ENCODE measurements at places on chromosomes 13 and 19.

GRCh38 chr13:44887515-44887914, 101.8 kb downstream of the NUFIP1 start:
- DNase-seq: no peak

DNA sequence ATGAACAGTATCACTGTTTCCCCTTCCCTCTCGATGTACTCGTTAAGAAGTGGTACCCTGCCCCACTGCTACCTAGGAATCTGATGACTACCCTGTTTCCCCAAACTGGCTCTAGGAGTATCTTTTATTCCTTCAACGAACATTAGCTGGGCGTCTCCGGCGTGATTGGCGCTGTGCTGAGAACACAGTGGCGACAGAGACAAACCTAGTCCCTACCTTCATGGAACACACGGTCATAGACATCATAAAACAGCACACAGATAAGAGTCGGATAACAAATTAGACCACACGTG, 730 bp downstream of the SYMPK start:
- no peak for DNase-seq

- DNase-seq: no peak
Measured at GRCh38 chr13:25910991-25911419, 140.8 kb downstream of the SHISA2 start.

- no peak for DNase-seq
Measured at GRCh38 chr19:20558011-20558410, 7.6 kb downstream of the ZNF737 start.

DNA sequence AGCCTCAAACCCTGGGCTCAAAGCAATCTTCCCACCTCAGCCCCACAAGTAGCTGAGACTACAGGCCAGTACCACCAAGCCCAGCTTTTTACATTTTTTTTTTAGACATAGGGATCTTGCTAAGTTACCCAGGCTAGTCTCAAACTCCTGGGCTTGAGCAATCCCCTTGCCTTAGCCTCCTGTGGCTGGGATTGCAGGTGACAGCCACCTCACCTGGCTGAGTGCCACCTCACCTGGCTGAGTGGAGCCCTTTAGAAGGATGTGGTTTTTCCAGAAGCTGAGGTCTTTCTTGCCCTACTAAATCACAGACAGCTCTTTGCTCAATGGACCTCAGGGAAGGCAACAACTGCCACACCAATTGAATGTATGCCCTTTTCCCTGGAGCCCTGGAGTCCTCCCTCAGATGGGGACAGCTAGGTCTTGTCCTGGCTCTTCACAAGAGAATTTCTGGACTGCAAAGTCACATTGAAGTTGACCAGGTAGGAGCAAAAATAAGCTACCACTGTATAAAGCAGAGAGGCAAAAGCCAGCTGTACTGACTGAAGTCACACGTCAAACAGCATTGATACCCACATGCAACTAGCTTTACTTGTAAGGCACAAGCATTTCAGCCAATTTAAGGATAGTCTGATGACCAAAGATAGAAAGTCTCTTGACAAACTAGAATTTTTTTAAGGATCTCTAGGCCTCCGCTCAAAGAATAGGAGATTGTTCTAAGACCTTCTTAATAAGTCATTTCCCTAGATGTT, 14.0 kb downstream of the PDX1 start:
- DNase-seq: no peak

DNA sequence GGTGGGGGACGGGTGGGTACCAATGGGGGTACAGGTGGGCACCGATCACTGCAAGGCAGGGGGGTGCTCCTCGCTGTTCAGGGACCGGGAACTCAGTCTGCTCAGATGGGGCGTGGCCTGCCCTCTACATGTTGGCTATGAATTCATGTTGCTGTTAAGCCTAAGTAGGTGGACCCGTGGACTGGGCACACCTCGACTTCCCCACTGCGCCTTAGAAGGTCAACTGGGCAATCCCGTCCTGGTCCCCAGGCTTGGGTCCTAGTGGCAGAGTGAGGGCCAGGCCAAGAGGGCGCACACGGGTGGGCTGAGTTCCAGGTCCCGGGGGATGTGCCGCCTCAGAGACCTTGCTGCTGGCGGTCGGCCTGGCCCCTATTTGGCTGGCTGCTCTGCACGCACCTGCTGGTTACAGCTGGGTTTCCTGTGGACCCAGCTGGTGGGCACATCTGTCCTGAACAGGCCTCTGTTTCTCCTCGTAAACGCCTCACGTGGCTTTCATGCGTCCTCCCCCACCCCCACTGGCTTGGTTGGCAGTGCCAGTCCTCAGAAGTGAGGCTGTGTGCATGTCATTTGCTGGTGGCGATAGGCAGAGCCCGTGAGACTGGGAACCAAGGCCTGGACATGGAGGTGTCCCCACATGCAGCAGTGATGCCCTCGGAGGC, 13.5 kb upstream of the ZNF554 start:
- no peak for DNase-seq

DNA sequence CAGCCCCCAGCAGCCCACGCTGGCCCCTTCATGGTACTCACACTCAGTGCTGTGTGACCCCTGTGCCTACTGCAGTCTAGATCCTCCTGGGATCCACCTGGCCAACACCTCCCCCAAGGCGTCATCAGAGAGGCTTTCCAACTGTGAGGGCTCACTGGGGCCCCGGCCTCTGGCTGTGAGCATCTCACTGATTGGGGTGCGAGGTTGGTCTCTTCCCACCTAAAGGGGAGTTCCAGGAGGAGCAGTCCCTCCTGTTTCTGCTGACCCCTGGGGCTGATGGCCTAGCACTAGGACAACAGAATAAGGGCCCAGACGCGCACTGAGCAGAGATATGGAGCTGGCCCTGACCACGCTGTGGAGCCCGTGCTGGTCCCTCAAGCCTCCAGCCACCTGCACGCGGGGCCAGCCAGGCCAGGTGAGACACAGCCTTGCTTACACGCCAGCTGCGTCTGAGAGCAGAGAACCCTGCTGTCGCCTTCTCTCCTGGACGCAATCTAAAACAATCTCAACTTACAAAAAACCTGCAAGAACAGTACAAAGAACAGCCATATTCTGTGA, 32.2 kb downstream of the ELL start:
- DNase-seq: no peak

- peak; percentile 18 for DNase-seq
Measured at GRCh38 chr13:23889615-23890607, 711 bp upstream of the MIPEP start.

DNA sequence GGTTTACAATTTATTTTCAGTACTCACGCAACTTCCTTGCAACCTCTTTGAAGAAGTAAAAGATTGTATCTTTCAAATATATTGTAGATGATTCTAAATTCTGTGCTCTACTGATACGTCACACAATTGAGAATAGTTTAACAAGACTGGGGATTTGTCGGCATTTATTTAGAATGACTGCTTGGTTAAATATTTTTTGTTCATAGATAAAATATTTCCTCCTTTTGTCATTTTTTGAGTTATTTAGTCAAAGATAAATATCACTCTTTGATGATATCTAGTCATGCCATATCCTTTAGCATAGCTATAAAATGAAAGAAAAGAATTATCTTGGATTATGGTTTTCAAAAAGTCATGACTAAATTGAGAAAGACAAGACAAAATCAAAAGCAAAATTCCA, 2747.8 kb downstream of the PCDH9 start:
- DNase-seq: no peak

DNA sequence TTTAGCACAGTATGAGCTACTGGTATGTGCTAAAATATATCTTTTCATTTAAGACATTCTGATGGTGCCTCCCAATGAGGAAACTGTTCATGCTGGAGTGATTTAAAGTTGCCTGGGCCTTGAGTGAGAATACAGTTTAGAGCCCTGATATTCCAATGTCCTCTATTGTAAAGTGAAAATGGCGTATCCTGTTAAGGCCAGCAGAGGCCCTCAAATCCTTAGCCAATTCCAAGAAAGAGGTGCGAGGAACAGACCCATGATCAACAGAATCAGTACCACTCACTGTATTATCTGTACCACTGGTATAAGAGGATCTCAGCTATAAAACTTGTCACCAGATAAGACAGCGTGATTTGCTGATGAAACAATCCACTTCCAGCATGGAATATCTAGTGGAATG, 273.1 kb upstream of the SLITRK5 start:
- DNase-seq: no peak

DNA sequence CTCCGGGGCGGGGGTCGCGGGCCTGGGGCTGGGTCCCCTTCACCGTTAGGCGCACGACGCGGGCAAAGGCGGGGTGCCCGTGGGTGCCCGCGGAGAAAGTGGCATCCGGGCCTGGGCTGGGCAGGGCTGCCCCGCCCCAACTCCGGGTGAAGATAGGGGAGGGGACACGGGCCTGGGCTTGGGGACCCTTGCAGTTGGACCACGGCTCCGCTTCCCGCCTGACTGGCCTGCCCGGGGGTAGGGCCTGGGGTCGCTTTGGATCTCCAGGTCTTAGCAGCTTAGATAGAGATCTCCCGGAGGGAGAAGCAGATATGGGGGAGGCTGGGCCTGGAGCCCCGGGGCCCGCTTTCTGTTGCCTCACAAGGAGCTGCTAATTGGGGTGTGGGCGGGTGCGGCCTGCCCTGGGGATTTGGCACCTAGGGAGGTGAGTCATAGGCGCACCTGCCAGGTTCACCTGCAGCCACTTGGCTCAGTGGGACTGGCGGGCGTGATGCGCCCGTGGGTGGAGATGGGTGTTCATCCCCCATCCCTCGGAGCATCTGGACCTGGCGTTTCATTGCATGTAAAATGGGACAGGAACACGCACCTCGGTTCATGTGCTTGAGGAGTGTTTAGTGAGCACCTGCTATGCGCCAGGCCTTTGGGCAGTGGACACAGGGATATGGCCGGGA, 585 bp downstream of the MAP1S start:
- no peak for DNase-seq

- DNase-seq: no peak
Measured at GRCh38 chr13:114310956-114311355, 3.3 kb upstream of the CHAMP1 start.

DNA sequence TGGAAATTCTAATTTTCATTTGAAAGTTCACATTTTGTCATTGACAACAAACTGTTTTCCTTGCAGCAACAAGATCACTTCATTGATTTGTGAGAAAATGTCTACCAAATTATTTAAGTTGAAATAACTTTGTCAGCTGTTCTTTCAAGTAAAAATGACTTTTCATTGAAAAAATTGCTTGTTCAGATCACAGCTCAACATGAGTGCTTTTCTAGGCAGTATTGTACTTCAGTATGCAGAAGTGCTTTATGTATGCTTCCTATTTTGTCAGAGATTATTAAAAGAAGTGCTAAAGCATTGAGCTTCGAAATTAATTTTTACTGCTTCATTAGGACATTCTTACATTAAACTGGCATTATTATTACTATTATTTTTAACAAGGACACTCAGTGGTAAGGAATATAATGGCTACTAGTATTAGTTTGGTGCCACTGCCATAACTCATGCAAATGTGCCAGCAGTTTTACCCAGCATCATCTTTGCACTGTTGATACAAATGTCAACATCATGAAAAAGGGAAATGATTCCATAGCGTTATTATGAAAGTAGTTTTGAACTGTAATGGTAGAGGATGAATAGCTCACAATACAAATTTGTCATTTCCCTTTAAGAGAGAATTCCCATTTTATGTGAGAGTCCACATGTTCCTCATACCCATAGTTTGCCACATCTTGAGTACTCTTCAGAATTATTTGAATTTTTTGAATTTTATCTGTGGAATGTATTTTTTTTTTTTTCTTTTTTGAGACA, 2.6 kb downstream of the BRCA2 start:
- no peak for DNase-seq

DNA sequence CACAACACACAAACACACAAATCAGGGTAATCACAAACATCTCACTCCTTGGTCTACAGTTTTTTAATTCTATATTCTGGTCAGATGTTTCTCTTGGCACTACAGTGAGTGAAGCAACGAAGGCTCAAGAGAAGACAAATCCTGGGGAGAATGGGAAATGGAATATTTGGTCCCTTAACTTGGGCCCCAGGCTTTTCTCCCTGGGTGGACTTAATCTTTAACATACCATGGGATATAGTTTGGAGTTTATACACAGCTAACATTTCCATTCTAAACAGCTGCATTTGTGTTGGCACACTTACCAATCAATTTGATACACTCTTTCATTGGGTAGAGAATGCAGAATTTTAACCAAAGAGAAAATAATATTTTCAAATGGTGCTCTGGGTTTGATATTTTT, 1132.6 kb upstream of the SLC10A2 start:
- DNase-seq: no peak

DNA sequence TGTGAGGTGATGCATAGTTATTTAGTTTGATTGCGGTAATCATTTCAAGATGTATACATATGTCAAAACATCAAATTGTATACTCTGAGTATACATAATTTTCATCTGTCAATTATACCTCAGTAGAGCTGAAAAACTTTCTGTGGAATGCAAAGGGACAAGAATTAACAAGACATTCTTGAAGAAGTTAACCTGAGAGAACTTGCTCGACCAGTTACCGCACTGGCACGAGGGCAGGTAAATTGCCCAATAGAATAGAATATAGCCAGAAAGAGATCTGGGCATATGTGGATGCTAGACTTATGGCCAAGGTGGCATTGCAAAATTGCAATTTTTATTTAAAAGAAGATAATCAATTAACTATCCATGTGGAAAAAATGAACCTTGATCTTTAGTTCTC, 42.3 kb upstream of the GJB6 start:
- no peak for DNase-seq

- DNase-seq: no peak
Measured at GRCh38 chr13:46947425-46948191, 50.8 kb upstream of the HTR2A start.

- no peak for DNase-seq
Measured at GRCh38 chr19:37928527-37929286, 21.7 kb downstream of the SIPA1L3 start.

- DNase-seq: no peak
Measured at GRCh38 chr19:34461375-34462100, 20.0 kb upstream of the WTIP start.

All from RPMI7951 (cell line).